ENCODE measurements at places on chromosomes 6 and 20.

- no peak for DNase-seq
These were observed 4.3 kb upstream of the SRC start for GRCh38 chr20:37341632-37342031.

GRCh38 chr6:131754088-131754487 lies 43.3 kb upstream of the CTAGE9 start:
- DNase-seq: no peak

GRCh38 chr6:30913721-30914075 lies 340 bp upstream of the VARS2 start:
- DNase-seq: no peak

GRCh38 chr20:1296117-1296610 lies 30.1 kb downstream of the SNPH start:
- DNase-seq: no peak

DNA sequence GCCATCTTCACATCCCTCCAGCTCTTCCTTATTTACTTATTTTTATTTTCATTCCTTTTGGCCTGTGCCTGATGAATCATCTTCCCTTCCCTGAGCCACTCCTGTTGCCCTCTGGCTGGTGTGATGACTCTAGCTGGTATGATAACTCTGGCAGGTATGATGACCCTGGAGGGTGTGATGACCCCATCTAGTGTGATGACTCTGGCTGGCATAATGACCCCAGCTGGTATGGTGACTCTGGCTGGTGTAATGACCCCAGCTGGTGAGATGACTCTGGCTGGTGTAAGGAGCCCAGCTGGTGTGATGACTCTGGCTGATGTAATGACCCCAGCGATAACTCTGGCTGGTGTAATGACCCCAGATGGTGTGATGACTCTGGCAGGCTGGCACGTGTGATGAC lies 426.8 kb downstream of the QKI start:
- DNase-seq: no peak

- DNase-seq: no peak
These were observed 406.5 kb downstream of the KIF16B start for GRCh38 chr20:16166737-16167136.

DNA sequence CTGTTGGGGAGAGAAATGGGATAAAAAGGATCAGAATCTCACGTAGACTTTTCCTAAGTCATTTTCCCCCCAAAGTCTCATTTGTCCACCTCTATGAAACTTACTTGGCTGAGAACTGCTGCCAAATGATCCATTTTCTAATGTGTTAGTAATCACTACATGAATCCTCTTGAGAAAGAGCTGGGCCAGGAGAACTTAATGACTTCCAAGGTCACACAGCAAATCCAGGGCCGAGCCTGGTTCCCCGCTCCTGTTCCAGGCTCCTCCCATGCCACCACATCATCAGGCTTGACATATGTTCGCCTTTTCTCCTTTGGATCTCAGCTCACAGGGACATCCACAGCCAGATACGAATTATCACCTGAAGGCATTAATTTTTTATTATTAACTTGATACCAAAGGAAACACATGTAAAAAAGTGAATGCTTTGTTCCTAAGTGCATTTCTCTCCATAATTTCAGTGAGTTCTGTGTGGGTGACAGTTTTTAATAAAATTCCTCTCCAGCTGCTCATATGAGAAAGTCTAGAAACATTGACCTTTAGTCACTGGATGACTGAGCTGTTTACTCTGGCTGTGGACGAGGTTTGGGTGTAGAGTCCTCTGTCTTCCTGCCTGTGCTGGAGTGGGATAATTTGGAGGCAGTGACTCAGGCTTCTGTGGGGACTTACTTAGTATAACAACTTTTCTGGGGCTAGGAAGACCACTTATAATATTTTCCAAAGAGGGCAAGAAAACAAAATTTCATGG lies 276.3 kb downstream of the PAX1 start:
- no peak for DNase-seq

GRCh38 chr6:23696992-23697391 lies 429.0 kb upstream of the NRSN1 start:
- DNase-seq: no peak

- DNase-seq: no peak
These were observed 10.5 kb downstream of the MRPS18A start for GRCh38 chr6:43676962-43677606.

DNA sequence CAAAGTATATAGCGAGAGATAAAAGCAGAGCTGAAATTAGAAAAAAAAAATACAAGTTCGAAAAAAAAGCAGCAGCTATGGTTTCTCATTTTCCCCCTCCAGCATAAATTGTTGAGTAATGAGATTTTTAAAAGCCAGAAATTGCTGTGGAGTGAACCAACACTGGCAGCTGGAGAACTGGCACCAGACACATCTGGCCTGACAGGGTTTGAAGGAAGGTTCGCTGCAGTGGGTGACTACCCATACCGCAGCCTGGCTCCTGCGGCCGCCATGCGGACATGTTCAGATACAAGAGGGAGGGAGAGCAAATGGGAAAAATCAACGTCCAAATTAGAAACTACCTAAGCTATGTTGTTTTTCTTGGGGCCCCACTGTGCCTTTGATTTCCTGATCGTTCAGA lies 3.3 kb downstream of the APCDD1L start:
- DNase-seq: no peak

- no peak for DNase-seq
These were observed 62.0 kb downstream of the DLGAP4 start for GRCh38 chr20:36367907-36368799.

DNA sequence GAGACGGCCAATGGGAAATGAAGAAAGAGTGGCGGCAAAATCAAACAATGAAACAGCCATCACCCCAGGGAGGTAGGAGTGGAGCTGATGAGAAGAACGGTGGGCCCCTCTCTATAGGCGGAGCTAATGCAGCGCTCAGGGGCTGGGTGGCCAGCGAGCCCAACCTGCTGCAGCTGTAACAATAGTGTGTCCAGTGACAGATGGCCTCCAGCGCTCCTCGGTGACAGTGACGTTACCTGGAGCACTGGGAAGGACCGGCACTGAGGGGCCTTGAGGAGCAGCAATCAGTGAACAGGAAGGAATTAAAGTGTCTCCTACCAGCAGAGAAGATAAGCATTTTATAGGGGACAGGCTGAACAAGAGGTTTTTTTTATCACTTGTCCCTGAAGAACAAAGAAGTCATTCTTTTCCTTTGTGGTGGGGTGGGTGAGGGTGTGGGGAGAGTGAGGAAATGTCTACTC lies 81.6 kb downstream of the FOXA2 start:
- no peak for DNase-seq

- no peak for DNase-seq
These were observed 58.5 kb upstream of the ATXN1 start for GRCh38 chr6:16819752-16820151.

DNA sequence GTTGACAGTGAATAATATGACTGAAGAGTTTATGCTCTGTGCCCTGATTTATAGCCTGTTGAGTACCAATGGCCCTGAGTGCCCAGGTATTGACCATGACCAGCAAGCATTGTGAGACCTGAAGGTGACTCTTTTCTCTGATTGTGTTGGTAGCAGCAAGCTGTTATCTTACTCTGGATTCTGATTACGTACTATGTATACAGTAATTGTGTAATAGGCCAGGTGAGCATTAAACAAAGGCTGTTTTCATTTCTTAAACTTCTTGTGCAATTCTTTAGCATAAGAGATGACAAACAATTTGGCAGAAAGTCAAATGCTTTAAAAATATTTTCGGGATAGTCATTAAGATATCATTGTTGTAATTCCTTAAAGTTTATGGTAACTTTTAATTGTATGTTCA lies 111.7 kb upstream of the PTPRK start:
- DNase-seq: no peak

- no peak for DNase-seq
These were observed 211.1 kb upstream of the FOXA2 start for GRCh38 chr20:22795433-22795832.

- DNase-seq: no peak
These were observed 60.2 kb downstream of the UBE2V1 start for GRCh38 chr20:50052550-50053361.

DNA sequence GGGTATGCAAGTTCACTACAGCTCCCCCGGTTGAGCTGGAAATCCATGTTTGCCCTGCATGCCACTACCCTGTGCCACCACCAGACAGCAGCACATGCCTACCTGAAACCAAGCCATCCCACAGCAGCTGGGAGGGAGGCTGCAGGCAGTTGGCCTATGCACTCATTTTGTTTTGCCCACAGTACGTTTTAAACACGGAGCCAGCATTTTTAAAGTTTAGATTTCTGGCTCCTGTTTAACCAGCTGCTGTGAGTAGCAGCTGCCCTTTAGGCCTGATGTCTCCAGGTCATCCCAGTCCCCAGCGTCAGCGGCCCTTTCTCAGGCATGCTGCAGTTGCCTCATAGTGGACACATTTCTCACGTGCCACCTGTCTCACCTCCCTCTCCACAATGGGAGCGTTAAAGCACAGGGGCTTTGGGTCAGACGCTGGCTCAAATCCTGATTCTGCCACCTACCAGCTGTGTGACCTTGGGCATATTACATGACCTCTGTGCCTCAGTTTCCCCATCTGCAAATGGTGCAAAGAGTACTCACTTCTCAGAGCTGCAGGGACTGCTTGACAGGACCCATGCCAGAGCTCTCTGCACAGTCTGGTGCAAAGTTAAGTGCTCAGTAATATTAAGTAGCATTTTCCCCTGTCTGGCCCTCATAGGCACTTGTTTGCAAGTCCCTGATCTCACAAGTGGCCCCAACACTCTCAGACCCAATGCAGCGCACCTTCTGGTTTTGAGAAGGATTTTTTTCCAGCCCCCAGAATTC lies 8.2 kb upstream of the UBE2V1 start:
- peak; percentile 67 for DNase-seq

DNA sequence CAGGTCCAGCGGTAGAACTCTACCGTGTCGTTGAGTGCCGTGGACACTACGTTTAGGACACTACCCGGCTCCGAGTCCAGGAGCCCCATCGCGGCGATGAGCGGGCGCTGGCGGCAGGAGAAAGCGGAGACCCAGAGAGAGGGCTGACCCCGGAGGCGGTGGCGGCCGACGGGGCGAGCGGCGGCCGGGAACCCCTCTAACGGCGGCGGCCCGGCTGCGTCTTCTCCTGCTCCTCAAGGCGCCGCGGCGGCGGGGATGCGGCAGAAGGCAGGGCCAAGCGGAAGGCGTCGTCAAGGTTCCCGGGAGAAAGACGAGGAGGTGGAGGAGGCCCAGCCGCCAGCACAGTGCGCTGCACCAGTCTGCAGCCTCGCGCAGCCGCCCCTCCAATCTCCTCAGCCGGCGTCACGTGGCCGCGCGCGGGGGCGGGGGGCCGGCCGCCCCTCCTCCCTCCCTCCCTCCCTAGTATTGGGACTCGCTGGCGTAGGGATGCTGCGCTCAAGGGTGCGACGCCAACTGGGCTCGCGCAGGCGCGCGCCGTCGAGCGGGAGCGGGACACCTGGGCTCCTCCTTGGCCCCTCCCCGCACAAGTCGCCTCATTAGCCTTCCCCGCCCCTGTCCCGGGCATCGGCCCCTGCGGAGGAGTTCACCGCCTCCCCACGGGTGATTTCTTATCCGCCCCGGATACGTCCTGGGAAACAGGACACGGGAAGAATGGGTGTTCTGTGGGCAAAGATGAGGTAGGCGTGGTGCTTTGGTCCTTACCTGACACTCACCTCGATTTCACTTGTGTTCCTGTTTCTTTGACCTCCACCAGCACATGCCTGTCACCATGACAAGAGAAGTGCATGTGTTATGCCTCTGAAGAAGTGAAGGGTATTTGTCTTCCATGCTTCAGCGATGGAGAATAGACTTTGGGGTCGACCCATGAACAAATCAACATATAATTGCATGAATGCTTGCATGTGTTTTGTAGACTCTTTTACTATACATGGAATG lies at the start of gene ELOVL4:
Gene ELOVL4 (minus strand): TSS at position 363 of the 996 bp plus-strand sequence. CDS start 274 bp downstream, at position 89.
- DNase-seq: peak; percentile 63

DNA sequence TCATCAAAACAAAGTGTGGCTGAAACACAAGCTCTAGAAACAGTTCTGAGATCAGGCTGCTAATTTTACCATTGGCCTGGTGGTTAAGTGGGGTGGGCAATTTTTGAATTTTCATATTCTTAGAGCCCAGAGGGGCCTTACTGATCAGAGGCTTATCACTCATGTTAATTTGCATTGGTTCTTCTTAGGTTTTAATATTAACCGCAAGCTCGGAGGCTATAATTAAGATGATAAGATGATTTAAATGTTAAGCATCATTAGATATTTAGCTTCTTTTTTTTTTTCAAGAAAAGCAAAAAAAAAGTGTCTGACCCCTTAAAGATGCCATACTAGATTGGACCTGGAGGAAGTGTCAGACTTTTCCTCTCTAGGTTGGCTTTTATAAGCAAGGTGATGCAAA lies 8.4 kb upstream of the POPDC3 start:
- DNase-seq: no peak

- DNase-seq: no peak
These were observed 66.6 kb upstream of the FAM184A start for GRCh38 chr6:119145111-119145510.

GRCh38 chr6:107102414-107102805 lies 12.9 kb downstream of the BEND3 start:
- DNase-seq: no peak

GRCh38 chr6:169495601-169496000 lies 206.2 kb downstream of the WDR27 start:
- no peak for DNase-seq

DNA sequence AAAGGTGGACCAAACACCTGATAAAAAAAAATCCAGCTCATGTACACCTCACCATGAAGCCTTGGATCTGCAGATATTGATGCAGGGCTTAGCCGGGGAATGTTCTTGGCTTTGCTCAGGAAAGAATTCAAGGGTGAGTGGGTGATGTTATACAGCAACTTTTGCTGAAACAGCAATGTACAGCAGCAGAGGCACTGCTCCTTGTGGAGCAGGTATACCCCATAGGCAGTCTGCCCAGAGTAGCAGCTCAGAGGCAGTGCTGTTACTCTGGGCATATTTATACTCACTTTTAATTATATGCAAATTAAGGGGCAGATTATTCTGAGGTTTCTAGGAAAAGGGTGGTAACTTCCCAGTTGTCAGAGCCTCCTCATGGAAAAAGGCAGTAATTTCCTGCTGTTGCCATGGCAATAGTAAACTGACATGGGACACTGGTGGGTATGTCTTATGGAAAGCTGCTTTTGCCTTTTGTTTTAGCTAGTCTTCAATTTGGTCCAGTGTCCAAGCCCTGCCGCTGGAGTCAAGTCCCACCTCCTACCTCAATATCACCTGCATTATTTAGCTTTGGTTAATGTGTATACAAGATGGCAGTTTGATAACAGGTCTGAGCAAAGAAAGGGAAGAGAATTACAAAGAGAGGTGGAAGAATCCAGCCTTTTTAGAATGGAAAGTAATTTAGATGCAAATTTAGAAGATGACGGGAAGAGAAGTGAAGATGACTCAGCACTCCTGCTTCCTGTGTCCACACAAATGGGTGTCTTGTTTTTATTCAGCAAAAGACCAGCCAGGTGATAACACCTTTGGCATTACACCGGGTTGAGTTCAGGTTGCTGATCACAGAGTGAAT lies 110.1 kb upstream of the JAG1 start:
- DNase-seq: no peak

GRCh38 chr6:124434421-124434820 lies 527.8 kb upstream of the RNF217 start:
- DNase-seq: no peak

GRCh38 chr6:34152042-34152524 lies 6.2 kb upstream of the GRM4 start:
- DNase-seq: no peak

GRCh38 chr6:131791476-131791875 lies 16.3 kb upstream of the ENPP1 start:
- no peak for DNase-seq

- DNase-seq: no peak
These were observed at the start of gene SEL1L2 for GRCh38 chr20:13990465-13990864. Gene SEL1L2 (minus strand): TSS chr20:13990614. CDS start chr20:13990534, 80 bp downstream.

All from activated T-cell treated with anti-CD3 and anti-CD28 coated beads, Interleukin-2, amount 50 U/mL, for 72 hours (primary cell).